ENCODE measurements at places on chromosomes 7 and 10.

GRCh38 chr7:22288202-22288601 lies 68.8 kb downstream of the RAPGEF5 start:
- no peak for DNase-seq

GRCh38 chr7:1537535-1538412 lies 7.3 kb downstream of the MAFK start:
- DNase-seq: no peak

- DNase-seq: no peak
These were observed 834 bp downstream of the CDH23 start for GRCh38 chr10:71397296-71398212.

DNA sequence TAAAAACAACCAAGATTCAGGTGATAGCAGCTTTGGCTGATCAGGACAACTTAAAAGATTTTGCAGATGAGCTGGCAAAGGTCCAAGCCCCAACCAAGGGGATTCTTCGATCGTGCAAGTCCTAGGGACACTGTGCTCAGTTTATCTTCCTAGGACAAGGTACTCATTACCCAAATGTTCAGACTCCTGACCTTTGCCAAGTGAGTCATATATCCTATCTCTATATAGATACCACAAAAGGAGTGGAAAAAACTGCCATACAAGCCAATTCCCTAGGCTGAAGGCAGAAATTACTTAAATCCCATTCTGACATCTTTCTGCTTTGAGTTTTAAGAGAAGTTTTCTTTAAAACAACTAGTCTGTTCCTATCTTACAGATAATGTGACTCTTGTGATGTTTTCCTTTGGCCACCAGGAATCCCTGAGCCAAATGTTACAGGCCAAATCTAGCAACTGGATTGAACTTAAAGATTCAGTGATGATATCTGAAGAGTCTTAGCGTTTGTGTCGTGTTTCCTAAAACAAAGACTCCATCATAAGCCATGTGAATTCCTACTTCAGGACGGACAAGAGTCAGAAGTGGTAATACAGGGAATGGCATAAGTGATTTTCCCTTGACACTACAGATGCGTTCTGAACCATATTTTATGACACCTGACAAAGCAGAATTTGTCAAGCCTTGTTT lies 142.6 kb upstream of the ASAH2 start:
- DNase-seq: no peak

GRCh38 chr7:35384761-35385700 lies 131.1 kb upstream of the TBX20 start:
- DNase-seq: no peak

GRCh38 chr7:110568388-110568787 lies 522.5 kb upstream of the LRRN3 start:
- no peak for DNase-seq

DNA sequence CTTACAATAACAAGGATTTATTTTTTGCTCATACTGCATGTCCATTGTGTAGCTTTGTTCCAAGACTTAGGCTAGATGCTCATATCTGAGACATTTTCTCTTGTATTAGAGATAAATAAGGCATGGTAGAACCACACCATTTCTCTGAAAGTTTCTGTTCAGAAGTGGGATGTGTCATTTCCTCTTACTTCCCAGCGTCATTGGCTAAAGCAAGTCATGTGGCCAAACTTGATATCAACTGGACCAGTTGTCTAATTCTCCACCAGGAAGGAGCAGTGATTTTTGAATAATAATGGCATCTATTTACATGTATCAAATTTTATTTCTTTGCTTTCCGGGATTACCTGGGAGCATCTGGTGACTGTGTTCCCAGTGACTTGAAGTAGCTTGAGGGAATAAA lies 38.3 kb downstream of the AHCYL2 start:
- DNase-seq: no peak

DNA sequence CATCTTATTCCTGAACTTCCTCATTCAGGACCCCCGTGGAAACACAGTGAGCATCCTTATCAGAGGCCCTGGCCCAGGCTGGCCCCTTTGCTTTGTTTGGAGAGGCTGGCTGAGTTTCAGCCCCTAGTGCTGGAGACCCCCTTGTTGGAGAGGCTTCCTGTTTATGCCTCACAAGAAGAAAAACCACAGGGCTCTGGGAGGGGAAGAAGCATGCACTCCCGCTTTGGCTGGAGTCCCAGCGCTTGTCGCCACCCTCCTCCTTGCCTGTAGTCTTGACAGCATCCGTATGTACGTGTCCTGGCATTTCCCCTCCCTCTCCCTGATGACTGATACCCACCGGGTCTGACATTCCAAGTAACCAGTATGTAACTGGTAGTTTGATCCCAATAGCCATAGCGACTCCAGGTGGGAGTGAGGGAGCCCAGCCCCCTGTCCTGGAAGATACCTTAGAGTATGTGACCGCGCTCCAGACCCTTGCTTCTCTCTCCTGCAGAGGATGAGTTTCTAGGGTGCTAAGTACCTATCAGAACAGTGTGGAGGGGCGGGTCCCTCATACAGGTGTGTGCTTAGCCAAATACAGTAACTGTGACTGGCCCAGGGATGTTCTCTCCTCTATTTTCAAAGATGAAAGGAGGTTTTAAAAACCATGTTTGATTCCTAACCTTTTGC lies 6.9 kb upstream of the ATP6V0E2 start:
- DNase-seq: no peak

DNA sequence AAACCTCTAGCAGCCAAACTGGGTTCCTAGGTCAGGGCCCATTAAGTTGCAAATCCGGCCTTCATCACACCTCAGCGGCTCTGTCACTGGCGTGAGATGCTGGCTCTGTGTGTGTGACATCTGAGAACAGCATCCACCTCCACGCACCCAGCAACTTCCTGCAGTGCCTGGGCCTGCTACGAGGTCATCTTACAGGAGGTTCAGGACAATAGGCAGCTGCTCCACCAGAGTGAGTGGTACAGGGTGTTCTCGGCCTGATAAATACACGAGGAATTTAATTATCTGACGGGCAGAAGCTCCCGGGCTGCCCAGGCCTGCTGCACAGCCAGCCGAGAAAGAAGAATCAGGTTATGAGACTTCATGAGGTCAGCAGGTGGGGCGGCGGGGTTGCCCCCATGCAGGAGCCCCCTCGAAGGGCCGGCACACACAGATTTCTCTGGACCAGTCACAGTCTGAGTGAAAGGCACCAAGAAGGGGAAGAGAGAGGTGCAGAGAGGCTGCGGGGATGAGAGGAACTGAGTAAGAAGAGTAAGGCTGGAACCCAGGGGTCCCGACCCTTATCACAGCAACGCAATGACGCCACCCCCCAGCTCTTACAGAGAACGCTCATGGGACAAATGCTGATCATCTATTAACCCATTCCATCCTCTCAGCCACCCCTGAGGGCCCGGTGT lies 49.3 kb downstream of the CALML3 start:
- DNase-seq: no peak
